Breast epithelium (tissue), 4 donors: ENCODE measurements at places on chromosomes 4 and X. TPM values are rescaled to one million over a fixed set of nuclear protein-coding genes. Genes with fewer than 3 reads are reported as not detected.

IL2RG gene
- 5.1 TPM for total RNA-seq

CENPVL2 gene
- total RNA-seq, result not detected

FGA gene
- not detected for total RNA-seq

ALPK1 gene
- total RNA-seq, result 53.3 TPM

CSAG2 gene
- not detected for total RNA-seq

BMP2K gene
- total RNA-seq, result 42.3 TPM

GAGE1 gene
- not detected for total RNA-seq

S100P gene
- total RNA-seq, result 0.98 TPM

REPS2 gene
- 9.6 TPM for total RNA-seq

TSPAN7 gene
- 15.5 TPM for total RNA-seq

PNMA3 gene
- 0.33 TPM for total RNA-seq

HMX1 gene
- not detected for total RNA-seq

CNKSR2 gene
- total RNA-seq, result 5.4 TPM
